ENCODE measurements at places on chromosomes 16 and 17.

- DNase-seq, result no peak
Measured at GRCh38 chr17:15180121-15180561, 85.0 kb downstream of the PMP22 start.

DNA sequence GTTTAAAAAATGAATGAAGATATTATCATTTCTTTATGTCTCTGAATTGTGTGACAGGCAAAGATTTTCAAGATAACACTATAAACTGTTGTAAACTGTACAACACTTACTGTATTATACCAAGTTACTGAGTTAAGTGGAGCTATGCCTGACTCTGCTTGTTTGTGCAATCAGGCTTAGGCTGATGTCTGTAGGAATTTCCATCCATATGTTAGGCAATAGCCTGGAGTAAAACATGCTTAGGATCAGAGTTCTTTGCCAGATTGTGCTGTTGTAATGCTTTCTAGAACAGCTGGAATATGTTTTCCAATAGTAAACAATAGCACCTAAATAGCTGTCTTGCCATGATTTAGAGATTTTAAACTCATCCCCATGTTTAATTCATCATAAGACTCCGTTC is 1496.7 kb downstream of the CDH11 start:
- no peak for DNase-seq

DNA sequence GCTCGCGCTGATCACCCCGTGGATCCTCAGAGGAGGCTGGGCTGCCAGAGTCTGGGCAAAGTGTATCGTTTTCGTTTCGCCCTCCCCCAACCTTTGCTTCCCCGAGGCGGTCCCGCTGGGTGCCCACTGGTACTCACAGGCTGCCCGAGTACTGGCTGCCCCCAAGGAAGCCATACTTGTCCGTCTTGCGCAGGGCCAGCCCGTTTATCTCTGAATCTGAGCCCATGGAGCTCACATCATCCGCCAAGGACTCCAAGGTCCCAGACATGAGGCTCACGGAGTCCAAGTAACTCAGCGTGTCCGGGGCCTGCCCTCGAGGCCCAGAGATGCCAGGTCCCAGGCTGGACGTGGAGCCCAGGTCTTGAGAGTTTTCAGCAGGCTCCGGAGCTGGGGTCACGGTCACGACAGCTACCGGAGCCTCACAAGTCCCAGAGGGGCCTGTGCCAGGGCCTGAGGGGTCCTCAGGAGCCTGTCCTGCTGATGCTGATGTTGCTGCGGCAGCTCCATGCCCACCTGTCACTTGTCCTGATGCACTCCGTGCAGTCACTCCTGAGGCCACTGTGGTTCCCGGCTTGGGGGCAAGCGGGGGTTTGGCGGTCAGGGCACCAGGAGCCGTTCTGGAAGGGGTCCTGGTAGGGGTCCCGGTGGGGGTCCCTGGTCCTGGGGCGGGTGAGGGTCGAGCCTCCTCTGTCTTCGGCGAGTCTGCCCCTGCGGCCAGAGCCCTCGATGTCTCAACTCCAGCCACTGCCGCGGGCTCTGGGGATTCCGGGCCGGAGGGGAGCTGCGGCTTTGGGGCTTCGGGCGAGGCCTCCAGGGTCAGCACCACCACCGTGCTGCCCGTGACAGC is 980 bp downstream of the TBC1D10B start:
- DNase-seq, result no peak

DNA sequence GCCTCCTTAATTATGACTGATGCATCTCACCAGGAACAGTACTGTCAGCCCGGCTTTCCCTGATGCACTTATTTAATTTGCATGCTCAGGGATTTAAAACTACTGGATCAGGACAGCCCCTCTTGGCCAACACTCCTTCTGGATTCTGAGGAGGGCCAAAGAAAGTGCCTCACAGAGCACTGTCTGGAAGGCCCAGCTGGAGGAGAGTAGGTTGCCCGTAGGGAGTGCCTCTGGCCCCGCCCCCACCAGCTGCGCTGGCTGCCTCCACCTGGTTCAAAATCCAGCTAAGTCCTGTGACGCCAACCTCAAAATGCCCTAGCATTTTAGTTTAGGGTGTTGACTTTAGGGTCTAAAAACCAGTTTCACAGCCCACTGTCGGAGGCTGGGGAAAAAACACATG is 49.4 kb upstream of the SREBF1 start:
- DNase-seq, result no peak

GRCh38 chr17:8255499-8255898 is 6.4 kb downstream of the PFAS start:
- DNase-seq, result no peak

GRCh38 chr16:84905965-84906460 is 86.2 kb downstream of the CRISPLD2 start:
- no peak for DNase-seq

DNA sequence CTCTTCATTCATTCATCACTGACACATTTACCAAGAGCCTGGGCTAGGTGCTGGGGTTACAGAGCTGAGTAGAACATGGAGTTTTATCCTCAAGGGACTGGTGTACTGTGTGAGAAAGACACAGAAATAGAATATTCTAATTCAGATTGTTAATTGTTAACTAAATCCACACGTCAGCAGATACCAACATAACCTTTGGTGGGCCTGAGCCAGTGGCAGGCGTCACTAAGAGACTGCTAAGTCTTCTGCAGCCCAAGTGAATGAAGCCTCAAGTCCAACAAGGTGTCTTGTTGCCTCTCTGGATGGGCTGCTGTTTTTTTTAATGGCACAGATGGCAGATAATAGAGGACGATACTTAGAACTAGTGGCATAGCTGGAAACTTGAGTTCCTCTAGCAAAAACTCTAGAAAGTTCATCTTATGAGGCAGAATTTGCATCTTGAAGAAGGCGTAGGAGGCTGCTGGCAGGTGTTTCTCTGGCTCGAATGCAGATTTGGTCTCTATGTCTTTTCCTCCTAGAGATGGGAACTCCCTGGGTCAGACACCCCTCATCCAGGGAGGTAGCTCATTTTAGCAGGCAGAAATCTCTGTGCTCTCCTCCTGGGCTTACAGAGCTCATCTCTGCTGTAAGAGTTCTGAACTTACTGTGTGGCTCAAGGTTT is 179.5 kb downstream of the NTN1 start:
- DNase-seq, result no peak

DNA sequence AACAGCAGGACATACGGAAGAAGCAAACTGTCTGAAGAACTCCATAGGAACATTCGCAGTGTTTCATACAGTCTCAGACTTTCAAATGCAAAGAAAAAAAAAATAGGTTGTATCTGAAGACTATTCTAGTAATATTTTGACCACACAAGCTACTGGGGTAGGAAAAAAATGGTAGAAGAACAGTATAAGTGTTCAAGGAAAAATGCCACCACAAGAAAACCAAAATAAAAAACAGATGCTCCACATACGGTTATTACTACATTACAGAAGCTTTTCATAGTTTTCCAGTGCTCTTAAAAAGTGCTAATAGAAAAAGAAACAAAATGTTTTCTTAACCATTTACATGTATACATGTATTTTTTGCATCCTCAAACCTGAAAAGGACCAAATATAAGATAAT is 3.7 kb downstream of the NCOR1 start:
- DNase-seq, result no peak

GRCh38 chr17:58019521-58019920 is 12.5 kb upstream of the SRSF1 start:
- DNase-seq, result no peak

GRCh38 chr16:74606521-74607309 is at the start of gene GLG1:
GLG1 (minus strand) TSS chr16:74607114; CDS start chr16:74607094, 20 bp downstream.
- DNase-seq, result peak; percentile 91

- peak; percentile 50 for DNase-seq
Measured at GRCh38 chr16:22098405-22099255, 6.3 kb downstream of the VWA3A start.

DNA sequence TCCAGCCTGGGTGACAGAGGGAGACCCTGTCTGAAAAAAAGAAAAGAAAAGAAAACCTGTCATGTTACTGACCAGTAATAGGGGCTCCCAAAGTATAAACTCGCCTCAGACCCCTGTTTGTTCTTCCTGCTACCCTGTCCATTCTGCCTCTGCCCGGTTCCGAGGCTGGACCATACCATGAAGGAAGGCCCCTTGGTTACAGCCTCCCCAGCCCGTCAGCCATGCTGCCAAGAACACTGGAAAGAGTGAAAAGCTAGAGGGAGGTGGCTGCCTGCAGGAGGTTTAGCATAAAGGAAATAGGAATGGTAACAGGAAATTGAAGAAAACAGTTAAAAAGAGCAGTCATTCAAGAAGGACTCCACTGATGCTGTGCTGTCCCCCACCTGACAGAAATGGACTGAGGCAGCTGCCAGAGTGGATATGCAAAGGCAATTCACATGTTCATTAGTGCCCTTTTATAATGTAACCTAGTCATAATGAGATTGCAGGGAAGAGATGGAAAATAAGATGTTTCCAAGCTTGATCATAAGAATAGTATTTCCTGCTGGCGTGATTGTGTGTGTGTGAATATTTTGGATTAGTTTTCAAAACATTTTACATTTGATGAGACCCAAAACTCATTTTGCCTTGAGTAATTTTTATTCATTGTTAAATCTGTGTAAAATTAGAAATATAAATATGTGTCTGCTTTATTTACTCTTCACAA is 102.6 kb downstream of the GOSR1 start:
- no peak for DNase-seq

DNA sequence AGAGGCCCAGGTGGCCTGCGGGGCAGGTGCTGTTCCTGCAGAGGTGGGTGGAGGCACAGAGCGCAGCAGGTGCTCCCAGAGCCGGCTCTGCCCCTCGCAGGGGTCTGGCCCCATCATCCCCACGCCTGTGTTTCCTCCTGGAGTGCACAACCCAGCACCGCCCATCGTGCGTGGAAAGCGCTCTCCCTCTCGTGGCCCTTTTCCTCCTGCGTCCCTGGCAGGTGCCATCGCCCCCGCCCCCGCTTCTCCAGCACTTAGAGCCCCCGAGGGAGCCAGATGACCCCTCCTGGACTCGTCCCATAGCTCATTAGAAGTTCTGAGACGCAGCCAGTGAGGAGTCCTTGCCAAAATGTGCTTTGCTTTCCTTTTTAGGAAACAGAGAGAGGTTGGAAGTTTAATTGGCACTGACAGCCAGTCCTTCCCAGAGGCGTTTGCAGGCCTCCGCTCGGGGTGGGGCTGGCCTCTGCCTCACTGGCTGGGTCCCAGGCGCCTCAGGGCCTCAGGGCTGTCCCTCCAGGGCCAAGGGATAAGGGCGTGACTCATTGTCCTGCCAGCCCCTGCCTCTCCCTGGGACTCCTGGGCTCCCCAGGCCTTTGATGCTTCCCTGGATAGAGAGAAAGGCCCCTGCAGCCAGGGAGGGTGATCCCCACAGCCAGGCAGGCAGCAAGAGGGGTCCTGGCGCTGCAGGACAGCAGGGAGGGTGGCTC is 32.2 kb upstream of the CHMP6 start:
- DNase-seq, result no peak

DNA sequence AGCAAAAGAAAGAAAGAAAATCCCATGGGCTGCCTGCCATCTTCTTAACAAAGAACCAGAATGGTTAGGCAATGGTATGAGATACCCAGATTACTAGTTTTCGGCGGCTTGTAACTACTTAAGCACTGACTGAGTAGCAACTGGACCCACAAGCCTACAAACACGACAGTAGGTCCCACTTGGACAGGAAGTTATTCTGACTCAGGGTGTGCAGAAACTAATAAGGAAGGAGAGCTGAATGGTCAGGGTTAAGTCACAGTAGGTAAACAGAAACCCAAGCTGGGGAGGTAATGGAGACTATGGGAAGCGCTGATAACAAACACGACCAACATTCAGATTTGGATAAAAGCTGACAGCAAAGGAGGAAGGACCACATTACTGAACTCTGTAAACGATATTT is 10.4 kb upstream of the HLF start:
- no peak for DNase-seq

GRCh38 chr17:27974531-27975145 is 67.8 kb upstream of the NLK start:
- no peak for DNase-seq

DNA sequence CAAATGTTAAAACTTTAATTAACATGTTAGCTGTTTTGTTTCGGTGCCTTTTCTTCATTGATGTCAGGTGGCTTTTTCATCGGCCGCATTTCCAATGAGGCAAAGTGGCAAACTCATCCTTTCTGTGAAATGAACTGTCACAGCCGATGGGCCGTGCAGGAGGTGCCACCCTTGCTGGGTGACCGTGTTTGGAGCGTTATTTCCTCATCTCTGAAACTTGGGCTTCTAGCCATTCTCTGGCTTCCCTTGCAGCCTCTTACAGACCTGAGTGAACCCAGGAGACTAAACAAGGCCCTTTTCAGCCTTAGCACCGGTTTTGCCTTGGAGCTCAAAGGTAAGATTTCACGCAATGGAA is 42.2 kb upstream of the PRSS54 start:
- DNase-seq, result no peak
